ENCODE measurements at places on chromosomes 4 and X.

DNA sequence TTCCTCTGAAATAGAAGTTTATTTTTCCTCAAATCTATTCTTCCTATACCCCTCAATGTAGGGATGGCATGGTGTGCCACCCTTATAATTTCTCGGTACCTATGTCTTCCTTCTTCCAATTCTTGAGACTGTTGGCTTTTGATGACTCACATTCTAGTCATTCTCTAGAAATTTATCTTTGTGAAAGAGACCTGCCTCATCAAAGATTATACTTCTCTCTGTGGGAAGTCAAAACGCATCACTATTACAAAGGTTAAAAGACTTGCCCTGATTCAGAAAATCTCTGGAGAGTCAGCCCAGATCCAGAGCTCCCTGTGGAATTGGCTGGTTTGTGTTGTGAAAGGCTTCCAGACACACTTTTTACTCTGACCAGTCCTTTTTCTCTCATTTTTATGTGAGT is 65.9 kb upstream of the FSTL5 start:
- DNase-seq, result no peak

GRCh38 chr4:101411926-101412325 is 64.6 kb upstream of the PPP3CA start:
- no peak for DNase-seq

DNA sequence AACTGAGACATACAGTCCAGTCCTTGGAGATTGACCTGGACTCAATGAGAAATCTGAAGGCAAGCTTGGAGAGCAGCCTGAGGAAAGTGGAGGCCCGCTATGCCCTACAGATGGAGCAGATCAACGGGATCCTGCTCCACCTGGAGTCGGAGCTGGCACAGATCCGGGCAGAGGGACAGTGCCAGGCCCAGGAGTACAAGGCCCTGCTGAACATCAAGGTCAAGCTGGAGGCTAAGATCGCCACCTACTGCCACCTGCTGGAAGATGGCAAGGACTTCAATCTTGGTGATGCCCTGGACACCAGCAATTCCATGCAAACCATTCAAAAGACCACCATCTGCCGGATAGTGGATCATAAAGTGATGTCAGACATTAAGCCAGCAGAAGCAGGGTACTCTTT is 20.4 kb upstream of the FRMPD3 start:
- DNase-seq, result no peak

GRCh38 chr4:102430461-102430910 is 70.7 kb upstream of the NFKB1 start:
- DNase-seq, result no peak

- DNase-seq, result no peak
Observed at GRCh38 chrX:65910899-65911298, 129.0 kb downstream of the VSIG4 start.

DNA sequence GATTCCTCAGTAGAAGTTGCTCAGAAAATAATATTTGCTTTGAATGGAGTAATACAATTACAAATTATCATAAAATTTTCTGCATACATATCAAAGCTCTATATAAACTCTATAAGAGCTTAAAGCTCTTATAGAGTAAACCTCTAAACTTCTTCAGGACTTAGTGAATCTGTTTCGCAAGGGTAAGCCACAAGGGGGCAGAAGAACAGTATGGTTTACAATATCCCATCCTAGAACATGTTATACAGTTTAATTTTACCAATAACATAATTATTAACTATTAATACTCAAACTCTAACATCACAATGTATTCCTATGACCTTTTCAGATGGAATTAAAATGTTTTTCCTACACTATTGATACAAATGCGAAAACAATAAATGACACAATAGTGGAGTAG is 33.8 kb upstream of the SPANXN1 start:
- DNase-seq, result no peak
